ENCODE measurements at places on chromosomes 16 and 17.

DNA sequence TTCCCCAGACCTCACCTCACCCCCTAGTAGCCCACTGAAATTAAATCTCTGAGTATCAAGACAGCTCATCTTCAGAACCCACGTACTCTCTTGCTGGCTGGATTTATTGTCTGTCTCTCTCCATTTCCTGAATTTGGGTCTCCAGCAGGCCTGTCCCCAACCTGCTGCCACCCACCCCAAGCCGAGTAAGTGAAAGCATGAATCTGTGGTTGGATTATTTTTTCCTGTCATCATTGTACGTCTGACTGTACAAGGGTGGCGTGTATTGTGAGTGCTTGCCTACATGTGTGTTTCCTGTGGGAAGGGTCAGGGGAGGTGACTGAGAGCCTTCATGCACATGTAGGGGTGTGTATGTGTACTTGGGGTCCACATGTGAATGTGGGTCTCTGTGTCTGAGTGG lies 5.4 kb downstream of the TNP2 start:
- no peak for DNase-seq

- no peak for DNase-seq
Measured at GRCh38 chr17:65987988-65988387, 203.9 kb downstream of the CEP112 start.

DNA sequence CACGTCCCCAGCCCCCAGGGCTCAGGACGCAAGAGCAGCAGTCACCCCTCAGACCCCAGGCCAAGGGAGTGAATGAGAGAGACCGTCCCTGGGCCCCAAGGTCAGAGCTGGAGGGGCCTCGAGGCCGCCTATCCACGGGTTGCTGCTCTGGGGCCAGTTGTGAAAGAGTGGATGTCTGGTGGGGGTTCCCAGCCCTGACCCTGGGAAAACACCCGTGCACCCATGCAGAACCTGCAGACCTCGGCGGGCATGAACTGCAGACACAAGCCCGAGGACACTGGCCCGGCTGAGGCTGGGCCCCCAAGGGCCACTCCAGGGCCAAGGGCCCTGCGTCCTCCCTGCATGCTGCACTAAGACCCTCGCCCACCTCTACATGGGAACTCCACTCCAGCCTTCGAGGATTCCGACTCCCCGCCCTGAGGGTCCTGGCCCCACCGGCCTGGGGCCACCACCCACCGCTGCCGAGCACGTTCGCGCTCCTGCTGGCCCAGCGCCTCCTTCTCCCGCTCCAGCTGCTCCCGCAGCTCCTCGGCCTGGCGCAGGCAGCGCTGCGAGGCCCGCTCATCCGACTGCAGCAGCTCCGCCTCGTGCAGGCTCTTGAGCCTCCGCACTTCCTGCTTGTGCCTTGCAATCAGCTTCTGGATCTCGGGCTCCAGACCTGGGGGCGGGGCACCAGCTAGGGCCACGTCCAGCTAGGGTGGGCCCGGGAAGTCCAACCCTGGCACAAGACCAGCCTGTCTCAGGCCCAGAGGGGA lies 27.6 kb upstream of the AATK start:
- DNase-seq, result no peak

GRCh38 chr16:5451641-5452040 lies 354.0 kb upstream of the EEF2KMT start:
- DNase-seq, result no peak

GRCh38 chr17:68937890-68938514 lies 17.2 kb downstream of the ABCA8 start:
- DNase-seq, result no peak

DNA sequence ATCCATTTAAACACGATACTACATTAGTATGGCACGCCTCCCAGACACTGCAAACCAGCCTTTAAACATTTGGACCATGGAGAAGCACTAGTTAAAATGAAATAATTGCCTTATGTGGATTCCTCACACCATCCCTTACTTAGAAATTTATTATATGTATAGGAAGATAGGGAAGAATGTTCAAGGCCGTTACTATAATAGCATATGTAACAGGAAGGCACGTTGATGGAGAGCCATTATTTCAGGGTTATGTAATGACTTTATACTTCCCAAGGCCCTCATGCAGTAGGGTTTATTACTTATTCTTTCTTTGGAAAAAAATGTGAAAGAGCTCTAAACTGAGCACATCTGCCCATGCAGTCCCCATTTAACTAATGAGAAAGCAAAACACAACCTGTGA lies 96.6 kb upstream of the CACNG5 start:
- DNase-seq, result no peak

- DNase-seq, result no peak
Measured at GRCh38 chr17:8324132-8324531, 14.1 kb downstream of the ARHGEF15 start.

DNA sequence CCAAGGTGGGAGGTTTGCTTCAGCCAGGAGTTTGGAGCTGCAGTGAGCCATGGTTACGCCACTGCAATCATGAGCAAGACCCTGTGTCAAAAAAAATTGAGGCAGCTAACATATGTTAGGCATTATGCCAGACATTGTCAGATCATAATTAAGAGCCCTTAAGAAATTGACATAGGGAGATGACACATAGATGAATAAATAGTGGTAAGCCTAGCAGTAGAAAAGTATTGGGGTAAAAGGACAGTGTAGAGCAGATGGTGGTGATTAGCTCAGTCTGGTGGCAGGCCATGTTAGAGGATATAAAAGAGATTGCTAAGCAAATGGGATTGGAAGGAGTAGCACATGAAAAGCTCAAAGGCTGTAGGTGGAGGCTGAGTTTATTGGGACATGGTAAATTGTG lies 22.6 kb downstream of the SRCAP start:
- DNase-seq, result no peak

- no peak for DNase-seq
Measured at GRCh38 chr17:63966646-63967264, 6.0 kb downstream of the SCN4A start.

DNA sequence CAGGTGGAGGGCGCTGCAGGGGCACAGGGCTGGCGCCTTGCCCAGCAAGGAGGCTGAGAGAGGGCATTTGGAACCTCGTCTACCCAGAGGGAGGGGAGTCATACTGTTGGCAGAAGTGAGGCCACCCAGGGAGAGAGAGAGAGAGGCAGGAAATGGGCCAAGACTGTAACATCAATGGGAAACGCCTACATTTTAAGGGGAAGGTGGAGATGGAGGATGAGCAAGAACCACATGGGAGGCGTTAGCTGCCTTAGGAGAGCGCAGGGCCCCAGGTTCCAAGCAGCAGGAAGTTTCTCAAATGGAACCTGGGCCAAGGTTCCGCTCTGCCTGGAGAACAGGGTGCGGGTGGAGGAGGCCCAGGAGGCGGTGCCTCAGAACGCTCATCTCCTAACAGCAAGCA lies 2.7 kb upstream of the WFDC1 start:
- DNase-seq, result no peak

GRCh38 chr16:81645266-81645694 lies 133.8 kb upstream of the PLCG2 start:
- peak; percentile 44 for DNase-seq

GRCh38 chr17:40419559-40420331 lies 2.0 kb upstream of the TOP2A start:
- DNase-seq, result no peak

GRCh38 chr16:81261049-81261648 lies 22.7 kb downstream of the BCO1 start:
- DNase-seq, result no peak

GRCh38 chr17:82309656-82310570 lies 7.5 kb downstream of the CD7 start:
- DNase-seq, result no peak

DNA sequence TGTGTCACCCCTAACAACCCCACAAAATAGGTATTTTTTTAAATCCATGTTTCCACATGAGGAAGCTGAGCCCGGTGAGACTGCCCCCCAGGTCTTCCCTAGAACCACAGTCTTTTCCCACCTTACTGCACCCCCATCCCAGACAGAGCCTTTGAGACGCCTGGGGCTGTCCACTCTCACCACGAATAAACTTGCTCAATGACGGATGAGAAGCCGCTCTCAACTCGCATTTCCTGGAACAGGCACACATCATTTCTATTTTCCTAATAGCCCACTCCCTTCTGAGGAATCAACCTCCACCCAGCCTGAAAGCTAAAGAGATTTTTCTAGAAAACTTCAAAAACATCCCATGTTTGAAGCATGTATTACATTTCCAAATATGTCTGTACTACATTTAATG lies 14.1 kb upstream of the CDRT4 start:
- no peak for DNase-seq

- DNase-seq, result no peak
Measured at GRCh38 chr16:3842994-3843393, 37.5 kb downstream of the CREBBP start.

DNA sequence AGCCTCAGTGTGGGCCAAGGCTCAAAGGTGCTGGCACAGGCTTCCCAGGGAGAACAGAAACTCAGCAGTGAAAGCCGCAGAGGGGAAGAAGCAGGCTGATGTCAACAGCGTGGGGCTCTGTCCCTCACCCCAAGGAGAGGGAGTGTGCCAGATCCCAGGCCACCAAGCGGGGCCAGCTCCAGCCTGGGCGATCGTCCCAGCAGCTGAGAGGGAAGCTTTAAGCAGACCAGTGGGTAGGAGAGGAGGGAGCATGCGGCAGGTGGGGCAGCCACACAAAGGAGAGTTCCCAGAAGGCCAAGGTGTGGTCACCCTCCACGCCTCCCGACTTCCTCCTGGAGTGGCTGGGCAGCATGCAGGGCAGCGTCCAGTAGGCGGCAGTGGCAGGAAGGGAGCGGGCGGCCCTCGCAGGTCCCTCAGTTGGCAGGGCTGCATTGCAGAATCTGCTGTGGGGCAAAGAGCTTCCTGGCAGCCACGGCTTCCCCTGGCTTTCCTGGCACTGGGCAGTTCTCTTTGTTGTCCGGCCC lies 6.0 kb downstream of the SYNGR2 start:
- peak; percentile 65 for DNase-seq

GRCh38 chr16:791131-791530 lies 2.7 kb downstream of the CHTF18 start:
- DNase-seq, result no peak

DNA sequence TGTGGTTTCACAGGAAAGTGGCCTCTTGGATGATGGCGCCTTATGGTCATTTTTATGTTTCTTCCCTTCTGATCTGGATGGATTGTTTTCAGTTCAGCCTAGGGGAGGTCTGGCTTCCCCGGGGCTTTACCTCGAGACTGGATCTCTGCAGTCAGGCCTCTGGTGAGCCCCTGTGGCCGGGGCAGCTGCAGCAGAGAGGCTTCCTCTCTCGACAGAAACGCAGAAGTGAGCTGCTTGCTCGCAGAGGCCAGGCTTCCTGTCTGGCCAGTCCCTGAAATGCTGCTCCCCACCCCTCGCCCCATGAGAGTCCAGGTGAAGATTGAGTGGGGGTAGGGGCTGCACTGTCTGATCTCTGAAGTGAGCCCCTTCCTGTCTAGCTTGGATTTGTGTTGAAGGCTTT lies 44.0 kb downstream of the PLCG2 start:
- no peak for DNase-seq

DNA sequence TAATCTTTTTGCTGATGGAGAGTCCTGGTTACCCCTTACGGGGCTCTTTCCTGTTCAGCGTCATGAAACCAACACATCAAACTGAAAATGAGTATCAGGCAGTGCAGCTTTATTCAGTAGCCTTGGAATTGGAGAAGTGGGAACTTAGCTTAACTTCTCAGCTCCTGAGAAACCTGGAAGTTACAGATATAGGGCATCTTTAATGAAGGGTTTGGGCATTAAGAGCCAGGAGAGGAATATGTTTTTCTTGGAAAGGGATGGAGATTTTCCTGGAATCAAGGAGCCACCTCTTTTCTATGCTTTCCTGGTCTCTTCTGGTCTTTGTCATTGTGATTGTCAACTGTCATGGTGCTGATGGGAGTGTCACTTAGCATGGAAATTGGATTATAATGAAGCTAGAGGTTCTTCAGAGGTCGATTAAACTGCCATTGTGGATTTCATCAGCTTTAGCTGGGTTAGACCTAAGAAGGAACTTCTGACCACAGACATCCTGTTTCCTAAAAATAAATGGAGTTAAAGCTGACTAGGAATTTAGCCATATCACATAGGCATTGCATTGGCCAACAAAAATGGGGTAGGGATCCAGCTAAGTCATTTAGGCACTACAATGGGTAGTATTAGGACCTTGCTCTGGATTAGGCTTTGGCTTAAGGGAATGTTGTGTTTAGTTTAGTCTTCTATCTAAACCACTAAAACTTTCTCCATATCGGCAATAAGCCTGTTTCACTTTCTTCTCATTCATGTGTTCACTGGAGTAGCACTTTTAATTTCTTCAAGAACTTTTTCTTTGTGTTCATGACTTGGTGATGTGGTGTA lies 186.4 kb downstream of the BCAS3 start:
- DNase-seq, result no peak

GRCh38 chr16:52548261-52549010 lies 1.5 kb upstream of the TOX3 start:
- no peak for DNase-seq

DNA sequence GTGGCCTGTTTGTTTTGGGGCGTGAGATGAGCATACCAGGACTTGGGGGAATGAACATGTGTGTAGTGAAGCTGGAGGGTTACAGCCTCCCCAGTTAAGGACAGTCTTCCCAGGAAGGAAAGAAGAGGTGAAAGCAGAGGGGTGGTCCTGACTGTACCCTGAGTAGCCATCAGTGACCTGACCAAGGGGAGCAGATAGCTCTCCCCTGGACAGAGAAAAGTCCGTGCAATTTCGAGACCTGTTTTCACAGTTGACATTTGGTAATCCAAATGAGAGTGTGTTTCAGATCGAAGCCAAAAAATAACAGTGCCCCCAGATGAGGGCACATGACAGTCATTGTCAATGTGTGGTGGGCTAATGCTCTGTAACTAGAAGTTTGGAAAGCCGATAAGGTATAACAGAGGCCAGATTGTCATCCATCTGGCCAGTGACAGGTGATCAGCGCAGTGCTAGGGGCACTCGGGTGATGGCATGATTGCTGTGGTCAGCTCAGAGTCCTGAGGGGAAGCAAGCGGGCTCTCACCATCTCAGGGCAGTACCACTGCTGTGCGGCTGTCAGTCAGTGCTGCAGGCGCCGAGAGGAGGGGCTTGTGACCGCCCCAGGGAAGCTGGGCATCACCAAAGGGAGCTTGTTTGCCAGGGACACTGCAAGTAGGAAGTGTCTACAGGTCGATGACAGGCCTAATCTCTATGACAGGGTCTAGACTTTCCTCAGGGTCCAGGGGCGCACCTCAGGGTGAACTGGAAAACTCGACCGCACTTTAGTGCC lies 1.1 kb upstream of the NME2 start:
- DNase-seq, result no peak

- peak; percentile 47 for DNase-seq
Measured at GRCh38 chr17:65198653-65199382, 61.6 kb downstream of the RGS9 start.
